ENCODE measurements at places on chromosomes 7 and 10.

DNA sequence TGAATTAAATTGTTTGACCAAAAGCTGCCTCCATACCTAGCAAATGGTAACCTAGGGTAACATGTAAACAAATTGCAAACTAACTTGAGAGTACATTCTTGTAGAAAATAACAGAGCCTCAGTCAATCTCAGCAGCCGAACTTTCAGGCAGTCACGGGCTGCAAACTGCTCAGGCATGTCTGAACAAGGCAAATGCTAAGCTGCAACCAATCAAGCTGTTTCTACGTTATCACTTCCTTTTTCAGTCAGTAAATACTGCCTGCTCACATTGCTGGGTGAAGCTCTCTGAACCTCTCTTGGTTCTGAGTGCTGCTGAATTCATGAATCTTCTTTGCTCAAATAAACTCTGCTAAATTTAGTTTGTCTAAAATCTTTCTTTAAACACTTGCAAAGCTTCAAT lies 1212.4 kb downstream of the SORCS1 start:
- DNase-seq: no peak

GRCh38 chr7:134943785-134944400 lies 42.4 kb upstream of the AGBL3 start:
- DNase-seq: no peak

DNA sequence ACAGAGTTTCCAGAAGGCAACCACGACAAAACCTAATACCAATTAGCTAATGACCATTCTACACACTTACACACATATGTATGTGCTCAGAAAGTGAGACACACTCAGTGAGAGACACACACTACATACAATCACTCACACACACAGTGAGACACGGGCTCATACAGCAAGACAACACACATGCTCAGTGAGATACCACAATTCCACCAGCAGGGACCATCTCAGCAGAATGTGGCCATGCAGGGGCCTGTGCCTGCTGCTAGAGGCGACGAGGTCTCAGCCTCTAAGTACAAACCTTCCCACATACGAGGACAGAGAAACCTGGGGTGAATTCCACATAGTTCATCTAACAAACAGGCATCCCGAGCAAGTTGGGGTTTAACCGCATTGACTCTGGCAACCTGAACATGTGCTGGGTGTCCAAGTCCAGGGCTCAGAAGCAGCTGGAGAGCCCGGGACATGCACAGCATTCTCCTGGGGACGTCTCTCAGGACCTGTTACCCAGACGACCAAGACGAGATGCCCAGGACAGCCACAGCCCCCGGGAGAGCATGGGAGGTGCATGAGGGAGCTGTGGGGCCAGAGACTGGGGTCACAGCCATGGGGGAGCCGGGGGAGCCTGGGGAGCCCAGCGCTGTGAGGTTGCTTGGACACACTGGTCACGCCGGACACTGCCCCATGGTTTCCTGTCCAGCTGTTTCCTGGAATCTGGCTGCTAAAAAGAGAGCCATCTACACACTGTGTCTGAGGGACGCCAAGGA lies 523.6 kb downstream of the PTPRN2 start:
- no peak for DNase-seq

DNA sequence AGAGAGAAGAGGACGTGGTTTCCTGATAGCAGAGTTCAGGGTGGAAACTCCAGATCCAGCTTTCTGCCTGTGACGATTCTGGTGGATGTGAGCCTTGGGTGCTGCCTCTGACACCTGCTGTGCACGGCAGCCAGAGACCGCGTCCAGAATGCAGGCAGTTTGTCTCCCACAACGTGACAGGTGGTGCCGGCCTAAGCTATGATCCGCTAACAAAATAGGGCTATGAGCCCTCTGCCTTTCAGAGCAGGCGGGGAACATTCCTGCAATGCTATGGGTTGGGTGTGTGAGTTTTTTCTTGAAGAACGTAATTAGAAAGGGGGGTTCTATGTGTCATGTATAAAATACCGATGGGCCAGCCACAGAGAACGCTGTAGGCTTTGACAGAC lies 297.3 kb upstream of the PRKCQ start:
- no peak for DNase-seq

DNA sequence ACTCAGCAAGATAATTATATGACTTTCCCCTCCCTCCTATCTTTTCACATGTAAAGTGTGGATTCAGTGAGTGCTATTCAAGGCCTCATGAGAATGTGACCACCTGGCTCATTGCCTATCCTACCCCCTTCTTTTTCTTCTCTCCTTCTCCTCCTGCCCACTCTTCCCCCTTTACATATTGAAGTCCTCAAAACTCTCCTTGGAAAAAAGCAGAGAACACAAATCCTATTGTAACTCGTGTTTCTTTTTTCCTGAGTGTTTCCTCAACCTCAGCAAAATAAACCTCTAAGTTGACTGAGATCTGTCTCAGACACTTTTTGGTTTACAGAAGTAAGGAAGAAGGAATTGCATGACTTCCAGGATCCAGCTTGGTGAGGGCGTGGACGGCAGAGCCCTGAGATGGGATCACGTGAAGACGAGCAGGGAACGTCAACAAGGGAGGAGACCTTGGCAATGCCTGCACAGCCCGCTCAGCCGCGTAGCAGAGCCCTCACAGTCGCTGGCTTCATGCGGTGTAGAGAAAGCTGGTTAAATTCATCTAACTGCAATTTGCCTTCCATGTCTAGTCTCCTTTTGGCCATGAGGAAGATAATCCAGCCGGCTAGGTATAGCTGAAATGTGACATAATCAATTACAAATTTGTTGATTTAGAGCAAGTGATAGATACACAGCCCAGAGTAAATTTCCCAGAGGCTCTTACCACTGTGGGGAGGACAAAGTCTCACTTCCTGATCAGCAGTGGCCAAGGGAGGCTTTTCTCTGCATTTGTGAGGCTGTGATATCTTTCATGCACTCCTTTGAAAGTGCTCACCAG lies 75.7 kb downstream of the LYZL2 start:
- no peak for DNase-seq

DNA sequence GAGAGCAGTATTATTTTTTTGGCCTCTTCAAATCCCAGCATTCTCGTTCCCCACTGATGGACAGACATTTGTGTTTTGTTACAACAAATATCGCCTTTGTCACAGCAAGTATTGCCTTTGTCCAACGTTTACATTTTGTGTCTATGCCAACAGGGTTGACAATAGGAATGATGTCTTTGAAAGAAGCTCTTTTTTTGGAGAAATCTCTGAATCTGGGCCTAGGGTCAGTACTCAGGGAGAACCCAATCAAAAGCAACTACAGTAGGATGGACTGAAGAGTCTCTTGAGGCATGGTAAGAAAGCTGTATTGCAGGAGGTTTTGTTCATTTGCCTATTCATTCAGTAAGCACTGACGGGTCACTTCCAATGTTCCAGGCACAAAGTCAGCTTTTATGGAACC lies 57.7 kb upstream of the KLF14 start:
- DNase-seq: no peak

DNA sequence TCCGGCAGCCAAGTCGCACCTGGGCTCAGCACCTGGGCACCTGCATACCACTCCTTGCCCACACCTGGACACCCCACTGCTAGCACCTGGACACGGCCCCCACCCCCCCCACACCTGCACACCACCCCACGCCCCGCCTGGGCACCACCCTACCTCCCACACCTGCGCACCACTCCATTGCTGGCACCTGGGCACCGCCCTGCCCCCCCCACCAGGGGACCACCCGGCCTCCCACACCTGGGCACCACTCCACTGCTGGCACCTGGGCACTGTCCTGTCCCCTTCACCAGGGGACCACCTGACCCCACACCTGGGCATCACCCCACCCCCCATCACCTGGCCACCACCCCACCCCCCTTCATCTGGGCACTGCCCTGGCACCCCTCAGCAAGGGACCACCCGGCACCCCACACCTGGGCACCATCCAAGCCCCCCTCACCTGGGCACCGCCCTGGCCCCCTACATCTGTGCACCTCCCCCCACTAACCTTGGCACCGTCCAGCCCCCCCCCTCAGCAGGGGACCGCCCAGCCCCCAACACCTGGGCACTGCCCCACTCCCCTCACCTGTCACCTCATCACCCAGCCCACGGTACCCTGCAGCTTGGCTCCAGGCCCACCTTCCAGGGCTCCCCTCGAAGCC lies 33.8 kb upstream of the RNF32 start:
- DNase-seq: no peak

GRCh38 chr7:147593271-147594057 lies 997.1 kb upstream of the C7orf33 start:
- no peak for DNase-seq

DNA sequence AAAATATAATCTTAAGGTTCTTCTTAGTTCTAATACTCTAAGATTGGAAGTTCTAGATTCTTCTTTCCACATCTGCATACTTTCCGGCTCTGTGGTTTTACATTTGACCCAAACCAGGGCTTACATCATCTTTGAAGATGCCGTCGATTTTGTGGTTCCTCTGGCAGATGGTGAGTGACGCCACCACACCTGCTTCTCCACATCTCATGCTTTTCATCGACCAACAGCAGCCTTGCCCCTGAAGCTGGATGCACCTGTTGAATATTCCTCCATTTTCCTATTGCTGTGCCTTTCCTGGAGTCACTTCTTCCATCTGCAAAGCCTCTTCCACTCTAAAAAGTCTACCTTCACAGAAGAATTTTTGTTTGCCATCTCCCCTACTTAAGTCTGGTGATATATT lies 121.3 kb downstream of the PRKCQ start:
- no peak for DNase-seq

DNA sequence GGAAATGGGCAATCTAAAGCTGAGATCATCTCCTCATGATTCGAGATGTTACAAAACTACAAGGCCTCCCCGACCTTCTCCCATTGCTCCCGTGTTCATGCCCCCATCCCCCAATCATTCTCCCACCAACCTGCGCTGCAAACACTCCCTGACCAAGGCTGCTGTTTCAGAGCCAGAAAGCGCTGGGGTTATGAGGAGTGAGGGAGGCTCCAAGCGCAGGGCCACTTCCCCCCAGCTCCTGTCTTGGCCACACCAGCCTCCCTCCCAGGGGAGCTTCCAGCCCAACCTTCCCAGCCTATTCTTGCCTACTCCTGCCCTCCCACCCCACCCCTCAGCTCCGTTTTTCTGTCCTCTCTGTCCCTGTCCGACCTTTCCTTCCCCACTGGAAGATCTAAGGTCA lies 14.7 kb upstream of the NODAL start:
- no peak for DNase-seq

GRCh38 chr10:30185341-30185740 lies 126.0 kb upstream of the JCAD start:
- DNase-seq: no peak

GRCh38 chr7:98249106-98249505 lies 2.9 kb downstream of the TECPR1 start:
- DNase-seq: no peak

DNA sequence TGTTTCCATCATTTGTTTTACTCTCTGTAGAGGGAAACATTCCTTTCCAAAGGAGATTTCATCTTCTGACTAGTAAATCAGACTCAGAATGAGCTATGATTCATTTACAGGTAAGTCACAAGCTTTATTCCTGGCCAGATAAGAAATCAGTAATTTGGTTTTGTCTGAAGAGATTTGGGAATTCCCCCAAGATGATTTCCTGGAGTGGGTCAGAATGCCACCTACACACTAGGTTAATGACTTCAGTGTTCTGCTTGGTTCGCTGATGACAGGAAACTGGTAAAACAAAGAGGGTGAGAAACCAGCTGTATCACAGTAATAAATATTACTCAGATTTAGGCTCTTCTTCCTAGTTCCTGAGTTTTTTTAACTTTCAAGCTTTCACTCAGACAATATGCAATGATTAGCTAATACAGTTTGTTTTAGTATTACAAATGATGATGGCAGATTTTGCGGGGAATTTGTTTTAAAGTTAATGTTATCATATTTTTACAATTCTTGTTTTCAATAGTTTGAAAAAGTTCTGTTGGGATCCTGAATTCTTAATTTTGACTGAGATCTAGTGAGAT lies 8.3 kb upstream of the ASZ1 start:
- no peak for DNase-seq

DNA sequence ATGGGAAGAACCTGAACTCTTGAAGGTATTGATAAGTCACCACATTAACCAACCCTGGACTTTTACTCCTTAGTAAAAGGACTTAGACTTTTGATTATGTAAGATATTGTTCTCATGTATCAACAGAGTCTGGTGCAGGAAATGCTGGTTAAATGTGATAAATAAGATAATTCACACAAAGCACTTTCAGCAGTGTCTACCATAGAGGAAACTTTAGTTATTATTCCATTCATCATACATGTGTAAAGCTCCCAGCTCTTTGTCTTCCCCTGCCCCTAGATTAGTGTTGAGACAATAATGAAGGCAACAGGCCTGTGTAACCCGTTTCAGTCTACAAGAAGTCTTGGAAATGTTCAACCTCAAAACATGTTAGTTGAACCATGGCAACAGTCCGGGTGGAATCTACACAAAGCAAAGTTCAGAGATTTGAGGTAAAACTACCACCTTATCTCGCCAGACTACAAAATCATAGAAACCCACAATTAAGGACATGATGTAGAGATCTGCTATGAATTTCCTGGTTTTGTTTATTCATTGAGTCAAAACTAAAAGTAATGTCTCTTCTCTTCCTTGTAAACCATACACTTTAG lies 109.9 kb upstream of the ADO start:
- DNase-seq: no peak

GRCh38 chr10:19895500-19895899 lies 79.3 kb downstream of the PLXDC2 start:
- no peak for DNase-seq

DNA sequence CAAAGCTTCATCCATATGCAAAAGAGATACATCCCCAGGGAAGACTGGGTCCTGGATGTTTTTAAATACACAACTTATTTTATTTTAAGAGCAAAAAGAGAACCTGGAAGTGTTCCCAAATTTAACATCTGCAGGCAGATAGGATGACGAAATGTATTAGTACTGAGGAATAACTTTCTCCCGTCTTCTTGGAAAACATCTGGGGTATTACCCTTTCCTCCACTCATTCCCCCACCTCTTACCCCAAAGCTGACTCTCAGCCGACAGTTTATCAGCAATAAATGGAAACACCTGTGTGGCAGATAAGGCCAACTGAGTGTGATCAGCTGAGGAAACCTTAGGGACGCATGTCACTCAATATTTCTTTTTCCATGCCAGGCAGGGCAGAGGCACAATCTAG lies 435.6 kb upstream of the NPVF start:
- no peak for DNase-seq

GRCh38 chr7:8418629-8419245 lies 14.7 kb upstream of the NXPH1 start:
- DNase-seq: peak; percentile 34

GRCh38 chr7:87878208-87878735 lies 2.0 kb downstream of the DBF4 start:
- DNase-seq: no peak

GRCh38 chr10:91707236-91707635 lies 74.4 kb upstream of the PPP1R3C start:
- DNase-seq: no peak

- DNase-seq: no peak
Measured at GRCh38 chr7:24729365-24730017, 27.8 kb downstream of the GSDME start.

DNA sequence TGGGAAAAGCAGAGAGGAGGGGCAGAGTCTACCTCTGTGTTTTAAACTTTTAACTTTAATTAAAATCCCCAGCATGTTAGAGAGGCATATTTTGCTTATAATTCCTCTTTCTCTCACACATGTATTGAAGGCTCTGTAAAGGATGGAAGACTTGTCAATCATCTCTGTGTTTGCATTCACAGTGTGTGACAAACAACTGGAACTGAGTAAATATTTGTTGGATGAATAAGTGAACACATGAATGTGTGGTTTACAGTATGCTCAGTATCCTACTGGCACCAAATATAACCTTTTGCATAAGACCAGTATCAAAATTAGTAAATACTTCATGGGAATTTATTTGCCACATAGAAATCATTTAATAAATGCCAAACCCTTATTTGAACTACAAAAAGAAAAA lies 829.0 kb downstream of the GRID1 start:
- DNase-seq: no peak

GRCh38 chr10:24821986-24822385 lies 98.3 kb upstream of the ARHGAP21 start:
- no peak for DNase-seq

Data from substantia nigra (tissue), 51 donors.